ENCODE measurements at places on chromosomes 11 and 22.

- no peak for DNase-seq
Measured at GRCh38 chr11:13229711-13230318, 47.8 kb upstream of the BMAL1 start.

GRCh38 chr11:103798026-103798425 lies 238.4 kb upstream of the DDI1 start:
- no peak for DNase-seq

DNA sequence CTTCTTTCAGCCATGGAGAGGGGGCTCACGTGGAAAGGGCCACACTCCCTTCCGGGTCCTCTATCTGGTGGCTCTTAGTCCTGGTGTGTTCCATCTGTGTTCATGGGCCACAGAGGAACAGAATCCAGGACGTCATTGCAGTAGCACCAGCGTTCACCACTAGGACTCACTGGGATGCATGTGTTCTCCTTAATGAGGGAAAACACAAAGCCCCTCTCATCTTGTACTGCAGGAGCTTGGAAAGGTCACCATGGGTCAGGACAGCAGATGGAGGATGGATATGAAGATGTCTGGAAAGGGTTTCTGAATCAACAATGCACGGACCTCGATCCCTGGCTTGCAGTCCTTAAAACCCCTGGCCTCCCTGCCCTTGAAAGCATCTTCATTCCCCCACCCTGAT lies 113.8 kb upstream of the THY1 start:
- no peak for DNase-seq

- no peak for DNase-seq
Measured at GRCh38 chr11:19291064-19291463, 50.3 kb upstream of the E2F8 start.

DNA sequence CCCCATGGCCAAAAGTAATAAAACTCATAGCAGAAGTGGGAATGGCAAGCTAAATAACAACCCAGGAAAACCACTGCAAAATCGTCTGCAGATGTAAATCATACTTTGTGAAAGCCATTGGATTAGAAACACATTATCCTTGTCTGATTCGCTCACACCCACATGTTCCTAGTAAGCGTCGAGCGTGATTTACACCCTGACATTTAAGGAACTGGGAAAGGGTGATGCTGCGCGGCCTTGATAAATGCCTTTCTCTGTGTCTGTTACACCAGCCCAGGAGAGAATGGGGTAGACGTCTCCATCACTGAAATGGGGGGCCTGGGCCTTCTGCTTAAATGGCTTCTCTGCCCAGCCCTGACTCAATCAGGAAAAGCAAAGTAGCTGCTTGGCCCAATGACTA lies 162.7 kb downstream of the NTM start:
- no peak for DNase-seq

- DNase-seq, result no peak
Measured at GRCh38 chr22:27269751-27270543, 531.6 kb downstream of the MN1 start.
